ENCODE measurements at places on chromosomes 12 and 14.

DNA sequence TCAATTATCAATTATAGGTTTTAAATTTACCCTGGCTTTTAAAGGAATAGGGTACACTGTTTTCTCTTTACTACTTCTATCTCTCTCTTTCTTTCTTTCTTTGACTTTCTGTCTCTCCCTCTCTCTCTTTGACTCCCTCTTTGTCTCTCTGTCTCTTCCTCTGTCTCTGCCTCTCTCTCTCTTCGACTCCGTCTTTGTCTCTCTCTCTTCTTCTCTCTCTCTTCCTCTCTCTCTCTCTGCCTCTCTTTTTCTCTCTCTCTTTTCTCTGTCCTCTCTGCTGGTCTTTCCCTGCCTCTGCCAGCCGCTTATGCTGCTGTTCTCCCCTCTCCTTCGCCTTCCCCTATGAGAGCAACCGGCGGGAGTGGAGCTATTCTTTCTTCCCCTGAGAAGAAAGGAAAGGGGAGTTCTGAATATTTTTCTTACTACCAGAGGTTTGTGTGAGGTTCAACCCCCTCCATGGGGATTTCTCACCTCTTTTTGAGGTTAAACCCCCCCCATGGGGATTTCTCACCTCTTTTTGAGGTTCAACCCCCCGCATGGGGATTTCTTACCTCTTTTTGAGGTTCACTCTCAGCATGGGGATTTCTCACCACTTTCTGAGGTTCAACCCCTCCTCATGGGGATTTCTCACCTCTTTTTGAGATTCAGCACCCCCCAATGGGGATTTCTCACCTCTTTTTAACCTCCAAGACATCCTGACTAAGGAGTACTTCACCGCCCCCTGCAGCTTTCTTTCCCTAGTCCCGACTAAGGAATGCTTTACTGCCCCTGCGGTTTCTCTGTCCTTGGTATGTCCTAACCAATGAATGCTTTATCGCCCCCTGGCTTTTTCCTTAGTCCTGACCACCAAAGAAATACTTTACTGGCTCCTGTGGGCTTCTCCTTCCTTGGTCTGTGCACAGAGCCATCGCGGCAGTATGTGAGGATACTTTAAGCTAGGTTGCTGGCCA is 27.4 kb upstream of the DDHD1 start:
- peak; percentile 29 for DNase-seq

DNA sequence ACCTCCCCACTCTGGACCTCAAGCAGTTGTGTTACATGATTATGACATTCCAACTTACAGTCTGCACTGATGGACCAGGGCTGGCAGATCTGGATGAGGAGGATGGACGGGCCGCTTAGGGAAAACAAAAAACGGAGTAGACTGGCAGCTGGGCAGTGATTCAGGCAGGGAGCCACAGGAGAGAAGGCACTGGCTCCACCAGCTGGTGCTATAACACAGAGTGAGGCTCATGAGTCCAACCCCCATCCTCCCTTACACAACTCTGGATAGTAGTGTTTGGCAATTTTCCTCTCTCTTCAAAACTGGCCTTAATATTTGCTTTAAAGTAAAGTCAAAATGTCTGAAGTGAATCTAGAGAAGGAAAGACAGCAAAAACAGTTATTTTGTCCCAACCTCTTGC is 9.7 kb upstream of the RIC8B start:
- DNase-seq, result no peak

GRCh38 chr14:67663633-67664032 is 10.8 kb downstream of the VTI1B start:
- DNase-seq, result no peak

DNA sequence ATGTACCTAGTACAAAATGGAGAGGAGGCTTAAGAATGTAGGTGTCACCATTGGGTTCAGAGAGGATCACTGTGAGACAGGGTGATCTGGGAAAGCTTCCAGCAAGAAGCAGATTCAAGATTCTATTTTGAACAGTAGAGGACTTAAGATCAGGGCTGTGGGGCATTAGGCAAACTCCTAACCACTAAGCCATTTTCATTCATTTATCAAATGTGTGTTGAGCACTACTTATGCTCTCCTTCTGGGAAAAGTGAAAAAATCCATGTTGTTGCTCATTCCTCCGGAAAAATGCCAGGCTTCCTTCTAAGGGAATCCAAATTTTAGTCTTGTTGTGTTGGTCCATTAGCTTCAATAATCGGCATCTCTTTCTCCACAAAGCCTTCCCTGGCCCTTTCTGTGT is 163.4 kb downstream of the NUAK1 start:
- no peak for DNase-seq

DNA sequence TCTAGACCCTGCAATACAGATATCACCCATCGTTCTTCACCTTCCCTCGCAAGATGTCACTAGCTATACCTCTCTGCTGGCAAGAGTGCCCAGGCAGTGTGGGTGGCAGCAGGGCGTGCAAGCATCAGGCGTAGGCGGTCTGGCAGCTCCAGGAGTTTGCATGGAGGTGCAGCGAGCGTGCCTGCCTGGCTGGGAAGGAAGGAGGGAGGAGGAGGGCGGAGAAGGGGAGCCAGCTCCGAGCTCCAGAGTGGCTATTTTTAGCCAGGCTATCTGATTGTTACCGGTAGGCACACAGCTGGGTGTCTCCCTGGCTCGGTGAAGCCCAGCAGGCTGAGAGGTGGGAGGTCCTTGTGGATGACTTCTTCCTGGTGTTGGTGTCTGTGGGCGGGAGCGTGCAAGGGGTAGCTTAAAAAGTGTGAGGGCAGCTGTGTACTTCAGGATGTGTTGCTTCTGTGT is 6.2 kb downstream of the FOXJ2 start:
- DNase-seq, result peak; percentile 45

GRCh38 chr12:99439399-99439798 is 208.2 kb upstream of the GARIN6 start:
- DNase-seq, result no peak

DNA sequence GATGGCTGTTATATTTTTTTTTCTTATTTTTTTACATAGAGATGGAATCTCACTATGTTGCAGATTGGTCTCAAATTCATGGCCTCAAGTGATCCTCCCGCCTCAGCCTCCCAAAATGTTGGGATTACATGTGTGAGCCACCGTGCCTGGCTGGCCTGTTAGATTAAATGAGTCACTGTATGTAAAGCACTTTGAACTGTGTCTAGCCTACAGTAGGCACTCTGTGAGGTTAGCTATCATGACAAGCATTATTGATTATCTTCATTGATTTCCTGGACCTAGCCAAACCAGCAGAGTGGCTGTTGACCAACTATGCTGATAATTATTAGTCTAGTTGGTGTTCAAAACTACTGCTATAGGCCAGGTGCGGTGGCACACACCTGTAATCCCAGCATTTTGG is 42.6 kb downstream of the ARF6 start:
- DNase-seq, result no peak

- no peak for DNase-seq
These were observed 143.2 kb downstream of the ZFP36L1 start for GRCh38 chr14:68649476-68650189.

- DNase-seq, result no peak
These were observed 102.1 kb upstream of the RAP1B start for GRCh38 chr12:68508576-68508975.

- DNase-seq, result no peak
These were observed 116.7 kb downstream of the KCNMB4 start for GRCh38 chr12:70482764-70483163.

GRCh38 chr12:1448336-1448735 is 146.0 kb downstream of the FBXL14 start:
- no peak for DNase-seq

Data from activated naive CD8-positive, alpha-beta T cell treated with anti-CD3 and anti-CD28 coated beads for 36 hours (primary cell).